Activated gamma-delta T cell treated with Interleukin-2 at 50 U/mL for 16 hours (primary cell): ENCODE measurements at places on chromosomes 3 and 15.

GRCh38 chr3:113555138-113555537 is 22.8 kb downstream of the SIDT1 start:
- no peak for DNase-seq

GRCh38 chr3:170128977-170129431 is 52.5 kb downstream of the PHC3 start:
- no peak for DNase-seq

DNA sequence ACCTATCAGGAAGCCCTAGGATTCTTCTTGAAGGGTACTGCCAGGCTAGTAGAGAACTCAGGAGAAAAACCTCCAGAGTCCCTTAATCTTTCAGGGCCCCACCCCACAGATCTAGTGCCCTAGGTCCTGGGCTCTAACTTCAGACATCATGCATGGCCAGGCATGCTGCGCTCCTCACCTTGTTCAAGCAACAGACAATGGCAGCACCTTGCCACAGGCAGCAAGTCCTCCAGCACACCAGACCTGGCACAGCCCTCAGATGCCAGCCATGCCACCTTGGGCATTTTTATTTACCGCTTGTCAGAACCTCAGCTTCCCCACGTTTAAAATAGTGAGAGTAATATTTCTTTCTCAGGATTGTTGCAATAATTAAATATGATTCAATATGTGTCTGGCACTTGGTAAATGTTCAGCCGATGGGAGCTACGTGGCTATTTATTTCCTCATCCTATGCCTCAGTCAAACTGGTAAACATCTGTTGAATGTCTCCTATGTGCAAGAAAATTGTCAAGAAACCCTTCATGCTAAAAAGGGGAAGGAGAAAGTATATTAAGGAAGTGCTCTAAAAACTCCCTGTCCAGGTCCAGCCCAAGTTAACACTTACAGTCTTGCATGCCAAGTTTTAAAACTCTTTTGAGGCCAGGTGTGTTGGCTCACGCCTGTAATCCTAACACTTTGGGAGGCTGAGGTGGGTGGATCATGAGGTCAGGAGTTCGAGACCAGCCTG is 14.5 kb upstream of the CCR1 start:
- no peak for DNase-seq

- no peak for DNase-seq
Observed at GRCh38 chr3:5458526-5458925, 271.0 kb downstream of the EDEM1 start.

DNA sequence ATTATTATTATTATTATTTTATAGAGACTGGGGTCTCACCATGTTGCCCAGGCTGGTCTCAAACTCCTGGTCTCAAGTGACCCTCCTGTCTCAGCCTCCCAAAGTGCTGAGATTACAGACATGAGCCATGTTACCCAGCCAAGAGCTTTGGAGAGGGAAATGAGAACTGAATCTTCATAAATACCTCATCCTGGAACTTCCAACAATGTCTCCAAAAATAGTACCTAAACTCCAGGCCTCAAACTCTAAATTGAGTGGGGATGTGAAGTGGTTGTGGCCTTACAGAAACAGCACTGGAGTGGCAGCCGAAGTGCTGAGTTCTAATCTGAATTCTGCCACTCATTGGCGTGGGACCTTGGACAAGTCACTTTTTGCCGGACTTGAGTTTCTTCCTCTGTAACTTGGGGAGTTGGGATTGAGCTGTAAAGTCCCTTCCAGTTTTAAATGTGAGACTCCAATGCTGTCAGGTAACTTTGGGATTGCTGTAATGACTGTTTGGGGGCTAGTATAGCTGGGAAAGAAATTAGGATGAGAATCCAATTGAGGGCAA is 10.0 kb upstream of the SRP14 start:
- DNase-seq, result no peak
